PC-3 (cell line): ENCODE measurements at places on chromosomes 5 and 9. TPM values are rescaled to one million over a fixed set of nuclear protein-coding genes. Genes with fewer than 3 reads are reported as not detected.

DNA sequence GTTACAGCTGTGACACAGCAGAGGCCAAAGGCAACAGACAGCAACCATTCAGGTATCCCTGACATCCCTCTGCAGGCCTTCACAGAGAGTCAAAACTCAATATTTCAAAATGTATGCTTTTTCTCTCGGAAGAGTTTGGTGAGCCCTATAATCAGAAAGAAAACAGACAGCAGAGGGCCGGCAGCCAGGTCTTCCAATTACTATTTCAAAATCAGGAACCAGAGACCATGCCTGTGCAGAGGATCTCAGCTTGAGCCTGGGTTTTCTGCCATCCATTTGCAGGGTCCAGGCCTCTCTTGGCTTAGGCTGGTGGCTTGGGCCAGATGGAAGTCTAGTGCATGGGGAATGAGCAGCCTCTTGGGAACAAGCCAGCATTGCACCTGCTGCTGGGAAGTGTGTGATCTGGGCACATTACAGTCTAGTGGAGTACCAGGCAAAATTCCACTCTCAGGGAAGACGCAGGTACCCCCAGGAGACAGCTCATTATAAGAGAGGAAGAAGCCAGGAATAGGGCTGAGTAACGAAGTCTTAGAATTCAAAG is 231.3 kb downstream of the ENC1 start:
- peak overlapping the region; percentile 53 for H3K27ac ChIP-seq
- H3K36me3 ChIP-seq = no peaks in the 10 kb centered on the region
- DNase-seq = no peak
- peaks cover 18% of the 10 kb centered on the region for H3K4me1 ChIP-seq
- H3K4me3 ChIP-seq = no peak overlapping the region
- H3K27me3 ChIP-seq = no peaks in the 10 kb centered on the region

- no peaks in the 10 kb centered on the region for H3K27me3 ChIP-seq
- no peak for DNase-seq
- H3K36me3 ChIP-seq = no peaks in the 10 kb centered on the region
- no peaks in the 10 kb centered on the region for H3K4me1 ChIP-seq
- no peak overlapping the region for H3K27ac ChIP-seq
Measured at GRCh38 chr5:52448111-52448510, 339.6 kb upstream of the ITGA1 start.

GRCh38 chr5:57358796-57359592 is 123.6 kb downstream of the ACTBL2 start:
- DNase-seq = no peak
- H3K27ac ChIP-seq = no peak overlapping the region
- no peak overlapping the region for H3K4me3 ChIP-seq
- H3K4me1 ChIP-seq = no peaks in the 10 kb centered on the region

DNA sequence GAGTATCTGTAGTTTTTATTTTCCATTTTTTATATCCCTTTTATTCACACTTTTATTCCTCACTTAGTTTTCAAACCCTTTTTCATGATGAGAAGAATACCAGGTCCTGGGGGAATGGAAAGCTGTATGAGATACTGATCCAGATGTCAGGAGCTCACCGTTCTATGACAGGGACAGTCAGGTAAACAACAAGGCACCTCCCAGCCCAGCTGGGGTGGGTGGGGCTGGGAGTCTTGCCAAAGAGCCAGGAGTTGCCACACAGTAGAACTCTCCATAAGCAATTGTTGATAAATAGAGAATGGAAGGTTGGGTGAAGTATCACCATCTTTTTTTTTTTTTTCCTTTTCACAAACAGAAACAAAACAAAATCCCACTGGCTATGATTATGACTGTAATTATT is 225.8 kb downstream of the NSG2 start:
- no peak for DNase-seq
- H3K27me3 ChIP-seq = peaks cover 38% of the 10 kb centered on the region
- H3K27ac ChIP-seq = no peak overlapping the region
- H3K36me3 ChIP-seq = no peaks in the 10 kb centered on the region

- no peaks in the 10 kb centered on the region for H3K27me3 ChIP-seq
- no peaks in the 10 kb centered on the region for H3K36me3 ChIP-seq
- H3K27ac ChIP-seq = no peak overlapping the region
- peak overlapping the region; percentile 61 for H3K4me3 ChIP-seq
- H3K4me1 ChIP-seq = peaks cover 16% of the 10 kb centered on the region; the same call in 1 of the 2 replicates
Measured at GRCh38 chr9:34652602-34653000, 616 bp downstream of the IL11RA start.

ANGPTL2 gene
- 0.07 and 0.75 TPM in 2 replicates for total RNA-seq

HTR1A gene
- total RNA-seq = not detected in 2 replicates

FAM193B gene
- 33.9 and 41.1 TPM in 2 replicates for total RNA-seq
